ENCODE measurements at places on chromosomes 1 and 21.

GRCh38 chr1:7177021-7177420 lies 391.8 kb downstream of the CAMTA1 start:
- no peak overlapping the region for H3K4me3 ChIP-seq
- no peaks in the 10 kb centered on the region for H3K36me3 ChIP-seq
- H3K4me1 ChIP-seq: no peaks in the 10 kb centered on the region
- DNase-seq: no peak
- H3K27me3 ChIP-seq: peaks cover 11% of the 10 kb centered on the region

DNA sequence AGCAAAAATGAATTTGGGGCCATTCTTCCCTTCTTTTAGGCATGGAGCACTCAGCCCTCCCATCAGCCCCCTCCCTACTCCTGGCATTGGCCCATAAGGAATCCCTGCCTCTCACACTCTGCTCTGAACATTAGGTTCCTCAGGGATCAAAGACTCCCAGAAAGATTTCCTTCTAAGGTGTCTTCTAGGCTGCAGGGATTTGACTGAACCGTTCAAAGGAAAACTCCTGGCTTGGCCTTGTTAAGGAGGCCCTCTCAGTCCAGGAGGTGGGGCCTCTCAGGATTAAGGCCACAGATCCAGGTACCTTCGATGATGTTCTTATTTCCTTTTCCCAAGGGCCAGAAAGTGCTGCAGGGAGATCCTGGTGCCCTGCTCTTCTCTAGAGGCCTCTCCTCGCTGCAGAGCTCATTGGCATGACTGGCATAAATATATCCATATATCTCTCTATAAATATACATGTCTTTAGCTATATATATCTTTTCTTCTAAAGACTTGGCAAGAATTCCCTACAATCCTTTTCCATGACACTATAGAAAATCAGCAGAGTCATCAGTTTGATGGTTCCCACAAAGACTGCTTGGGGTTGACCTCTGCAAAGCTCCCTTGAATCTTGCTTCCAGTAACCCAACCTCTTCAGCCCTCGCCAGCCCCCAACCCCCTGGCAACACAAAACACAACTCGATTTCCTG lies 59.1 kb downstream of the PLXNA2 start:
- no peak overlapping the region for H3K4me3 ChIP-seq
- peaks cover 10% of the 10 kb centered on the region for H3K27me3 ChIP-seq
- H3K36me3 ChIP-seq: no peaks in the 10 kb centered on the region

- H3K4me3 ChIP-seq: no peak overlapping the region
- H3K27ac ChIP-seq: no peak overlapping the region
- no peak for DNase-seq
- H3K27me3 ChIP-seq: no peaks in the 10 kb centered on the region
These were observed 103.7 kb downstream of the AK5 start for GRCh38 chr1:77385551-77385950.

DNA sequence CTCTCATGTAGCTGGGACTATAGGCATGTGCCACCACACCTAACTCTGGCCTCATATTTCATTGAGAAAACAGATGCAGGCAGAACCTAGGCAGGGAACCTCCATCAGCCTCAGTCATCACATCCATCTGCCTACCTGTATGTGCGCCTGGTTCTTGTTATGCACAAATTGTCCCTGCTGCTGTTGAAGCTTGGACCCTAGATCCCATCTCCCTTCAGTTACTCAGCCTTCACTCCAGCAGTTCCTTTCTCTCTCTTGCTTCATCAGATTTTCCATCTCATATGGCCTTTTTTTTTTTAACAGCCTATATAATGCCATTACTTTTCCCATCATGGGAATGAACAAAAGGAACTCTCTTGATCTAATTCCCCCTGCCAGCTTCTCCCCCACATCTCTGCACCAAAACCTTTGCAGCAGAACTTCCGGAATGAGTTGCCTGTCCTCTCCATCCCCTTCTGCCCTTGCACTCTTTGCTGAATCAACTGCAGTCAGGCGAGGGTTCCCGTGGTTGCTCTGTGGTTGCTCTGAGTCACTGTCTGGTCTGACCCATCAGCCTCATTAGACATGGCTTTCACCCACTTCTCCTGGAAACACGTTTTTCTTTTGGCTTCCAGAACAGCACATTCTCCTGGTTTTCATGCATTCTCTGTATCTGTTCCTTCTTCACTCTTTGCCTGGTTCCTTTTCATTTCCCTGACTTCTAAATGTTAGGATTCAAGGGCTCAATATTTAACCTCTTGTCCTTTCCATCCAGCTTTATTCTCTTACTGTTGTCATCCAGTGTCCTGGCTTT lies 41.5 kb downstream of the UBE4B start:
- H3K4me1 ChIP-seq: peaks cover 16% of the 10 kb centered on the region
- no peak overlapping the region for H3K4me3 ChIP-seq
- no peak overlapping the region for H3K27ac ChIP-seq
- H3K36me3 ChIP-seq: peaks cover 5% of the 10 kb centered on the region

GRCh38 chr1:212004895-212005608 lies 30.3 kb downstream of the INTS7 start:
- peaks cover 27% of the 10 kb centered on the region for H3K36me3 ChIP-seq
- no peak for DNase-seq
- H3K27ac ChIP-seq: no peak overlapping the region
- no peaks in the 10 kb centered on the region for H3K27me3 ChIP-seq
- no peaks in the 10 kb centered on the region for H3K4me1 ChIP-seq

DNA sequence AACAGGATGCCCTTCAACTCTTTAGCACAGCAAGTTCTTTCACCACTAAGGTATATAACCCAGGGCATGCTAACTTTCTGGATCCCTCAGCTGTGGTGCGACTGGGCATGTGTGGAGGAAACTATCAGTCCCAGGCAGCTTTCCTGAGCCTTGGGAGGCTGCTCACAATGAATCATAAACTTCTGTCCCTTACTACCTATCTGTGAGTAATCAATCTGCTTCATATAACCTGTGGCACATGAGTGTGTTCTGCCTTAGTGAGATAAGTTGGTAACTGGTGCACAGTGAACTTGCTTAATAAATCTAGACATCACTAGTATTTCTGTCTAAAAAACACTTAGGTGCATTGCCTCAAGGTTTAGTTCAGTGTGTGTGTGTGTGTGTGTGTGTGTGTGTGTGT lies 158.0 kb downstream of the GPATCH2 start:
- no peak for DNase-seq
- H3K27me3 ChIP-seq: no peaks in the 10 kb centered on the region
- H3K4me1 ChIP-seq: no peaks in the 10 kb centered on the region
- H3K36me3 ChIP-seq: peaks cover 1% of the 10 kb centered on the region
- no peak overlapping the region for H3K4me3 ChIP-seq
- H3K27ac ChIP-seq: no peak overlapping the region

DNA sequence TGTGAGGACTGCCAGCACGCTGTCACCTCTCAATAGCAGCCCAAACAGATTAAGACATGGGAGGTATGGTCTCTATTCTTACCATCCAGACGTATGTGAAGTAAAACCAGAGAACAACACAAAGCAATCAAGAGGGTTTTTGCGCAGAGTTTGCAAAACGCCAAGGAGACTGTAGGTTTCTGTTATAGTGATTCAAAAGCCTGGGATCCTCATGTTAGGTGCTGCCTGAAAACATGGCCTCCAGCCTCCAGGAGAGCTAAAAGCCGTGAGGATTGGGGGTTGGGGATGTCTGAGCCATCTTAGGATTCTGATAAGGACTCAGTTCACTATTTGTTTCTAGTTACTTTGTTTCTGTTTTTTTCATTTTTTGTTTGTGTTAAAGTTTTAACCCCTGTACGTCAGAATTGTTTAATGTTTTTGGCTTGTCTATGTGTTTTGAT lies 4.2 kb upstream of the CCT8 start:
- peaks cover 15% of the 10 kb centered on the region for H3K36me3 ChIP-seq
- H3K4me3 ChIP-seq: peak overlapping the region; percentile 75
- peaks cover 57% of the 10 kb centered on the region for H3K4me1 ChIP-seq
- no peaks in the 10 kb centered on the region for H3K27me3 ChIP-seq
- peak; percentile 54 for DNase-seq

- DNase-seq: peak; percentile 87
- peaks cover 93% of the 10 kb centered on the region for H3K4me1 ChIP-seq
- peaks cover 40% of the 10 kb centered on the region for H3K36me3 ChIP-seq
- no peaks in the 10 kb centered on the region for H3K27me3 ChIP-seq
These were observed 7.8 kb downstream of the CAPZB start for GRCh38 chr1:19477284-19478249.

DNA sequence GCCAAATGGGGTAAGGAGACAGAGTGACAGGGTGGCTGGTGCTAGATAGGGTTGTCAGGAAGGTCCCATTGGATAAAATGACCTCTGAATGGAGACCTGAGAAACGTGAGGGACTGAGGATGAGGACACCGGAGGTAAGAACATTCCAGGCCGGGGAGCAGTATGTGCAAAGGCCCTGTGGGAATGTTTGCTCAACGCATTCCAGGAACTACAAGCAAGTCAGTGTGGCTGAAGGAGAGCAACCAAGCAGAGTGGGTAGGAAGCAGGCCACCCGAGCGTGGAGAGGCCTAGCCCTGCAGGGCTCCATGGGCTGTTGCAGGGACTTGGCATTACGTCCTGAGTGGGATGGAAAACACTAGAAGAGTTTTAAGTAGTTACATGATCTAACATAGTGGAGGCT lies 185.6 kb downstream of the ZBTB18 start:
- H3K4me1 ChIP-seq: peaks cover 8% of the 10 kb centered on the region
- no peak overlapping the region for H3K4me3 ChIP-seq
- no peak overlapping the region for H3K27ac ChIP-seq
- no peak for DNase-seq

GRCh38 chr21:14862794-14863720 lies 201.7 kb downstream of the NRIP1 start:
- no peaks in the 10 kb centered on the region for H3K27me3 ChIP-seq
- H3K4me3 ChIP-seq: no peak overlapping the region
- H3K27ac ChIP-seq: no peak overlapping the region
- no peaks in the 10 kb centered on the region for H3K36me3 ChIP-seq
- H3K4me1 ChIP-seq: peaks cover 4% of the 10 kb centered on the region

DNA sequence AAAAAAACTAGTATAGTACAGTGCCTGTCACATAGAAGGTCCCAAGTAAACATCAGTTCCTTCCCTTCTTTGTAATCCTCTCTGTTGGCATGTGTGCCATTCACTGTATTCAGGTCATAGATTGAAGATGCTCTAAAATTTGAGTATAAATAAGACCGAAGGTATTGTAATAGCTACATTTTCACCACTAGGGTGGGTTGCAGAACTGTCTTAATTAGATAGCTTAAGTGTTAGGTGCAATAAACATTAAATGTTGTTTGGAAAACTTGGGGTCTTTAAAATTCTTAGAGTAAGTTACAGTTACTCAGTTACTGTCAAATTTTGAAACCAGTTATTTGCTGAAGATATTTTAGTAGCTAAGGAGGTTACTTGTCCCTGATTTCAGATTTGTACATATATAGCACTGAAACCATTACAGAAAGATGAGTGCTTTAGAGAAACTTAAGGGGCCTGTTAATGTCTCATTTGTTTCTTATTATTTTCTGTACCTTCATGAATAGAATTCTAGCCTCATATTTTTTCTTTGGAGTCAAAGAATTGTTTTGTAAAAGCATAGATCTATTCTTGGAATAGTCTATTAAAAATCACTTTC lies 24.3 kb downstream of the PER3 start:
- peaks cover 18% of the 10 kb centered on the region for H3K36me3 ChIP-seq
- H3K4me3 ChIP-seq: no peak overlapping the region
- no peak for DNase-seq
- no peaks in the 10 kb centered on the region for H3K4me1 ChIP-seq

DNA sequence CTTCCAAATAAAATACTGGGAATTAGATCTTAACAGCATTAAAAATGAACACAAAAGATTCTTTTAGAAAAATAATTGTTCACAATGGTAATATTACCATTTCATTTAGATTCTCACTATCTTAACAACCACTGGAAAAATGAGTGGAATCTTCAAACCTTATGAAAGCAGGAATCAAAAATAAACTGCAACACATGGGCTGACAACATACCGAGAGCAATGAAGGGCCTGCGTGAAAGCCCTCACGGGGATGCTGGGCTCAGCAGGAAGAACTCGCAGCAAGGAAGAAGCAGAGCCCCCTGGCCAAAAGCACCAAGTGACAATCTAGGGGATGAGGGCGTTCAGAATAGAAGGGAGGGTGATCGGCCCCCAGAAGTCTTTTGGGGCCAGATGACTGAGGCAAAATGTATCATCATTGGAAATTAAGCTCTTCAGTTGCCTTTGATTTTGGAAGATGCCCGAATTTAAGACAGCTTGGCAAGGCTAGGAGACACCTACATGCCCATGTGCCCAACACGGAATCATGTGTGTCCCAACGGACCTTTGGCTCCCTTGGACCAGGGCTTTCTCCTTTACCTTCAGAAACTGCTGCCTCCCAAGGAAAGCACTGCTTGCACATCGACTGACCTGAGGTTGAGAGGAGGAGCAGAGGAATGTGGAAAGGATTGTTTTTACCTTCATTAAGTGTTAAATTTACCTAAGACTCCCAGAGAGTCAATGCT lies 103.9 kb downstream of the TGFBR3 start:
- no peak for DNase-seq
- H3K27ac ChIP-seq: no peak overlapping the region
- H3K4me3 ChIP-seq: no peak overlapping the region
- peaks cover 10% of the 10 kb centered on the region for H3K4me1 ChIP-seq
- no peaks in the 10 kb centered on the region for H3K27me3 ChIP-seq

- no peak overlapping the region for H3K27ac ChIP-seq
- no peak overlapping the region for H3K4me3 ChIP-seq
- H3K4me1 ChIP-seq: peaks cover 7% of the 10 kb centered on the region
- peaks cover 59% of the 10 kb centered on the region for H3K36me3 ChIP-seq
- DNase-seq: no peak
- H3K27me3 ChIP-seq: no peaks in the 10 kb centered on the region
These were observed 18.0 kb downstream of the PACC1 start for GRCh38 chr1:212396638-212397037.

GRCh38 chr1:230923176-230923575 lies 54.9 kb upstream of the C1orf198 start:
- no peaks in the 10 kb centered on the region for H3K27me3 ChIP-seq
- H3K36me3 ChIP-seq: peaks cover 20% of the 10 kb centered on the region
- no peak for DNase-seq
- no peak overlapping the region for H3K27ac ChIP-seq

- no peak overlapping the region for H3K27ac ChIP-seq
- peaks cover 10% of the 10 kb centered on the region for H3K4me1 ChIP-seq
- no peak overlapping the region for H3K4me3 ChIP-seq
- H3K27me3 ChIP-seq: peaks cover 31% of the 10 kb centered on the region
- no peak for DNase-seq
- no peaks in the 10 kb centered on the region for H3K36me3 ChIP-seq
These were observed 548 bp downstream of the B3GALT5 start for GRCh38 chr21:39613041-39613934.

DNA sequence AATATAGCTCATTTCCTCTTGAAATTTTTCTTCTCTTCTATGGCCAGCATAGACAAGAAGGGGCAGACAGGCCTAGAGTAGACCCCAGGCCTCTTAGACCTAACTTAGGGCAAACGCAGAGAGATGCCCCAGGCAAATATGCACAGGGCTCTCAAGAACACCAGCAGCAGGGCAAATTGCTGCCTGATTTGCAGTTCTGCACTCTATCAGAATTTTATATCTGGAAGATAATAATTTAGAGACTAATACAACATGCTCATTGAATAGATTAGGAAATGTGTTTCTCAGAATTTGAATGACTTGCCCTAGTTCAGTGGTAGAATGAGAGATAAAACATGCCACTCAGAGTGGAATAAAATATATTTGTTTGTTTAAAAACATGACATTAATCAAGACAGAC lies 200.4 kb upstream of the ADGRL2 start:
- no peaks in the 10 kb centered on the region for H3K27me3 ChIP-seq
- H3K36me3 ChIP-seq: no peaks in the 10 kb centered on the region
- H3K27ac ChIP-seq: no peak overlapping the region
- no peak for DNase-seq
- H3K4me1 ChIP-seq: no peaks in the 10 kb centered on the region

Data from activated CD8-positive, alpha-beta T cell treated with anti-CD3 and anti-CD28 coated beads for 36 hours (primary cell).